ENCODE measurements at places on chromosomes 6 and 20.

DNA sequence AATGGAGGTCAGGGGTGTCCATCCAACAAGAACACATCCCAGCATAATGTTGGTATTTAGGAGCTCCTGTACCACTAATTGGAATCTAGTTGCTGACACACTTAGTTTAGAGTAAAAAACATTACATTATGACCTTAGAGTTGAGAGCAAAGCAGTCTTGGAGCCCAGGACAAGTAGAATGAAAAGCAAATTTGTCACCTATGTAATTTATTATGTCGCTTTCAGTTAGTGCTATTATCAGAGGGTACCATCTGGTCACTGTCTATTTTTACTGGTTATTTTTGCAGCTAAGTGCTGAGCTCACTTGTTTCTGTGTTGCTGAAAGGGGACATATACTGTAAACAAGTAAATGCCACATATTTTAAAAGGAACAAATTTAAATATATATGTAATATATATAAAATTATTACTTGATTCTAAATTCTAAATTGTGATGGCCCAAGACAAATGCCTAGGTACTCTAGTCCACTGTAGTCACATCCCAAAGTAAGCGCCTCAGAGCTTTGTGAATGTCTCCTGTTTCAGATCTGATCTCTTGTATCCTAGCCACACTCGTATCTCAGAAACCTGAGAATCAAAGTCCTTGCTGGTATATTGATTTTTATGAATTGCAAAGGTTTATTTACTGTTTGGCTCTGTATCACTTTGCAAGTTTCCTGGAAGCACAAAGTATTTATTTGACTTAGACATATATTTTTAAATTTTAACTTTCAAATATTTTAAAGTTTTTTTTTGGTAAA, 148.6 kb upstream of the MAN1A1 start:
- no peaks in the 10 kb centered on the region for H3K27me3 ChIP-seq
- H3K4me3 ChIP-seq, result no peak overlapping the region
- no peak for DNase-seq
- no peak overlapping the region for H3K27ac ChIP-seq
- H3K36me3 ChIP-seq, result no peaks in the 10 kb centered on the region

GRCh38 chr6:8539453-8539852, 104.1 kb upstream of the SLC35B3 start:
- no peaks in the 10 kb centered on the region for H3K4me1 ChIP-seq
- H3K36me3 ChIP-seq, result no peaks in the 10 kb centered on the region

DNA sequence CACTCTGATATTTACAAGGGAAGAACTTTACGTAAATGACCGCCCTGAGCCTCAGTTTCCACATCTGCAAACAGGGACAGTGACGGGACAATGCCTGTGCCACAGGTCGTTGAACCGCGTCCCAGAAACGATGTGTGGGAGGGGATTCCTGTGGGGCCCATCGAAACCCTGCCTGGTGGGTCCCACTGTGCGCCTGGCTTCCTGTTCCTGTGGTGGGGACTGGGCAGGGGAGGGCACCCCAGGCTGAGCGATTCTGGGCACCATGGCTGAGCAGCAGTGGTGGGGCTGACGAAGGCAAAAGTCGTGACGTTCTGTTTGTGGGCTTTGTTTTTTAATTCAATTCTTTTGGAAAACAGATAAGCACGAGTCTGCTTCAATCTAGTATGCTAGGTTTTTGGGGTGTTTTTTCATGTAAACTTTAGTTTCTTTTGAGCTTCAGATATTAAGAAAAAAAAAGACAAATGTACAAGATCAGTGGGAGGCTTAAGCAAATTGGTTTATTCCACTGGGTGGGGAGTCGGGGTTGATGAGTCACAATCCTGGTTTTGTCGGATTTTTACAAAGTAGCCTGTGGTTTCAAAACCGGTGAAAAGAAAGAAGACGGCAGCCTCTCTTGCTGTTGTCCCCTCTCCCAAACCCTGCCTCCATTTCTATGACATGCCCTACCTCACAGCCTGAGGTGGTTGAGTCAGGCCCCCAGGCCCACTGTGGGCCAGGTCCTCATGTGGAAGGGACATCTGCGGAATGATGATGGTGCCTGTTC, 40.4 kb downstream of the GNAS-AS1 start:
- no peaks in the 10 kb centered on the region for H3K4me1 ChIP-seq
- H3K27ac ChIP-seq, result no peak overlapping the region
- peaks cover 5% of the 10 kb centered on the region for H3K27me3 ChIP-seq
- H3K36me3 ChIP-seq, result no peaks in the 10 kb centered on the region
- no peak for DNase-seq
- no peak overlapping the region for H3K4me3 ChIP-seq

DNA sequence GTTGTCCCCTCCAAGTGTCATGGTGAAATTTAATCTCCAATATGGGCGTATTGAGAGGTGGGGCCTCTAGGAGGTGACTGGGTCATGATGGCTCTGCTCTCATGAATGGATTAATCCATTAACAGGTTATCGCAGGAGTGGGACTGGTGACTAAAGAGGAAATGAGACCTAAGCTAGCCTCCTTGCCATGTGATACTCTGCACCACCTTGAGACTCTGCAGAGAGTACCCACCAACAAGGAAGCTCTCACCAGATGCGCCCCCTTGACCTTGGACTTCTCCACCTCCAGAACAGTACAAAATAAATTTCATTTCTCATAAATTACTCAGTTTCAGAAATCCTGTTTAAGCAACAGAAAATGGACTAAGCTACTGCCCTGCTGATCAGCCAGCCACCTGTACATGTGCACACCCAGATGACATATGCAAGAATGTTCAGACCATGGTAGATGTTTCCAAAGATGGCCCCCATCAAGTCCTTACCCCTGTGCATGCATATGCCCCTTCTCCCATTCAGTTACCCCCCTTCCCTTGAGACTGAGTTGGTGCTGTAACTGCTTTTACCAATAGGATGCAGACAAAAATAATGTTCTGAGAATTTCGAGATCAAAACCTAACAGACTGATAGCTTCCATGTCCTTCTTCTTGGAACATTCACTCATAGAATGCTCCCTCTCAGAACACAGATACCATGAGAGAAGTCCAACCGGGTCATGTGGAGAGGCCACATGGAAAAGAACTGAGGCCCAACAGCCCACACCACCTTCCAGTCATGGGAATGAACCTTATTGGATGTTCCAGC, 28.4 kb downstream of the MAP3K5 start:
- no peak overlapping the region for H3K4me3 ChIP-seq
- peaks cover 8% of the 10 kb centered on the region for H3K4me1 ChIP-seq
- no peaks in the 10 kb centered on the region for H3K36me3 ChIP-seq
- no peak for DNase-seq

GRCh38 chr6:53501432-53501831, 43.5 kb downstream of the GCLC start:
- H3K27ac ChIP-seq, result no peak overlapping the region
- H3K27me3 ChIP-seq, result no peaks in the 10 kb centered on the region
- H3K36me3 ChIP-seq, result peaks cover 17% of the 10 kb centered on the region
- no peak overlapping the region for H3K4me3 ChIP-seq
- no peak for DNase-seq

- no peaks in the 10 kb centered on the region for H3K27me3 ChIP-seq
- H3K27ac ChIP-seq, result no peak overlapping the region
- peaks cover 6% of the 10 kb centered on the region for H3K4me1 ChIP-seq
- no peak for DNase-seq
Observed at GRCh38 chr6:22053391-22053997, 243.3 kb downstream of the PRL start.

GRCh38 chr6:14540276-14540675, 422.7 kb downstream of the CD83 start:
- H3K36me3 ChIP-seq, result no peaks in the 10 kb centered on the region
- no peaks in the 10 kb centered on the region for H3K27me3 ChIP-seq
- no peak overlapping the region for H3K27ac ChIP-seq
- H3K4me1 ChIP-seq, result no peaks in the 10 kb centered on the region
- DNase-seq, result no peak

- H3K27ac ChIP-seq, result no peak overlapping the region
- no peaks in the 10 kb centered on the region for H3K36me3 ChIP-seq
- no peak for DNase-seq
- no peaks in the 10 kb centered on the region for H3K4me1 ChIP-seq
- peaks cover 3% of the 10 kb centered on the region for H3K27me3 ChIP-seq
- H3K4me3 ChIP-seq, result no peak overlapping the region
Observed at GRCh38 chr20:17870086-17870740, 98.4 kb downstream of the SNX5 start.

- no peaks in the 10 kb centered on the region for H3K36me3 ChIP-seq
- no peak overlapping the region for H3K4me3 ChIP-seq
- no peak overlapping the region for H3K27ac ChIP-seq
- DNase-seq, result no peak
Observed at GRCh38 chr6:137717074-137718073, 149.7 kb upstream of the TNFAIP3 start.

DNA sequence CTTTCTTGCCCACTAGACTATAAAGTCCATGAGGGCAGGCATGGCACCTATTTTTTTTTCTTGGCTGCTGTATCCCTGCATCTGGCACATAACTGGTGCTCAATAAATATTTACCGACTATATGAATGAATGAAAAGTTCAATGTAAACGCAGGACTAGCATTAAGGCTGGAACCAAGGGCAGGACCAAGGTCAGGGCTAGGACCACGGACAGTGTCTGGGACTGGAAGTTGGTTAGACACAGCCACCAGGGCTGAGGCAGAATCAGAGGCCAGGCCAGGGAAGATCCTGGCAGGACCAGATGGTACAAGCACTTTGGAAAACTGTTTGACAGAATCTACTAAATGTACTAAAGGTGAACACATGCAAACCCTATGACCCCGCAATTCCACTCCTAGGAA, 3.7 kb downstream of the TNXB start:
- H3K36me3 ChIP-seq, result no peaks in the 10 kb centered on the region
- no peak overlapping the region for H3K4me3 ChIP-seq
- no peak overlapping the region for H3K27ac ChIP-seq
- H3K4me1 ChIP-seq, result peaks cover 17% of the 10 kb centered on the region
- peak; percentile 40 for DNase-seq
- H3K27me3 ChIP-seq, result peaks cover 11% of the 10 kb centered on the region

GRCh38 chr6:127959869-127960268, 59.0 kb upstream of the THEMIS start:
- no peak for DNase-seq
- H3K4me3 ChIP-seq, result no peak overlapping the region
- no peaks in the 10 kb centered on the region for H3K4me1 ChIP-seq

GRCh38 chr6:132300323-132300949, 100.8 kb downstream of the MOXD1 start:
- no peak overlapping the region for H3K27ac ChIP-seq
- no peaks in the 10 kb centered on the region for H3K36me3 ChIP-seq
- H3K27me3 ChIP-seq, result no peaks in the 10 kb centered on the region
- DNase-seq, result peak; percentile 28

- DNase-seq, result no peak
- H3K36me3 ChIP-seq, result peaks cover 8% of the 10 kb centered on the region
- no peak overlapping the region for H3K4me3 ChIP-seq
- H3K4me1 ChIP-seq, result peaks cover 31% of the 10 kb centered on the region
- H3K27ac ChIP-seq, result no peak overlapping the region
- H3K27me3 ChIP-seq, result peaks cover 2% of the 10 kb centered on the region
Observed at GRCh38 chr20:46400253-46400652, 6.2 kb downstream of the ELMO2 start.

GRCh38 chr6:152557502-152557901, 79.7 kb downstream of the SYNE1 start:
- no peaks in the 10 kb centered on the region for H3K4me1 ChIP-seq
- DNase-seq, result no peak
- H3K36me3 ChIP-seq, result no peaks in the 10 kb centered on the region
- no peaks in the 10 kb centered on the region for H3K27me3 ChIP-seq

- H3K27ac ChIP-seq, result no peak overlapping the region
- DNase-seq, result no peak
- H3K36me3 ChIP-seq, result no peaks in the 10 kb centered on the region
- no peak overlapping the region for H3K4me3 ChIP-seq
- H3K27me3 ChIP-seq, result no peaks in the 10 kb centered on the region
Observed at GRCh38 chr20:13422637-13423036, 201.6 kb downstream of the ISM1 start.

- no peak overlapping the region for H3K27ac ChIP-seq
- no peak overlapping the region for H3K4me3 ChIP-seq
- no peak for DNase-seq
- H3K36me3 ChIP-seq, result peaks cover 32% of the 10 kb centered on the region
Observed at GRCh38 chr20:37734228-37734985, 40.6 kb downstream of the CTNNBL1 start.

DNA sequence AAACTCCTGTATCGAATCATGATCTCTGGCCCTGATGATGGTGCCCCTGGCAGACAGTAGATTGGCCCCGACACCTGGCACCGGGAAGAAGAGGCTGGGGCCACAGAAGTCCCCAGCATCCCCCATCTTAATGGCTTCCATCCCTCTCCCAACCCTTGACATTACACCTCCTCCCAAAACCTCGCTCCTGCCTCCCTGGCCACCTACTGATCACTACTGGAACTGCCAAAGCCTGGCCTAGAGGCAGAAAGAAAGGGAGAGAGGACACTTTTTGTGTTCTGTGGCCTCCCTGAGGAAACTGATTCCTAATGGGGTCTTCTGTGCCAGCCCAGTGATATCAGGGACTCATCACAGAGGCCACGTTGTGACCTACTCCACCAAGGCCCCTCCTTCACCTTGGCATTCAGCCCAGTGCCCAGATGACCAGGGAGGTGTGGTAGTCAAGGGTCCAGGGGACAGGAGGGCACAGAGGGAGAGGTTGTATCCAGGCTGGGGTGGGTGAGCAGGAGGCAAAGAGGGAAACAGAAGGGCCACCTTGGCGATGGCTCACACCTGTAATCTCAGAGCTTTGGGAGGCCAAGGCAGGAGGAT, 6.1 kb downstream of the C20orf173 start:
- peak; percentile 59 for DNase-seq
- H3K27me3 ChIP-seq, result no peaks in the 10 kb centered on the region
- H3K4me3 ChIP-seq, result no peak overlapping the region
- no peaks in the 10 kb centered on the region for H3K36me3 ChIP-seq
- no peaks in the 10 kb centered on the region for H3K4me1 ChIP-seq
- no peak overlapping the region for H3K27ac ChIP-seq

DNA sequence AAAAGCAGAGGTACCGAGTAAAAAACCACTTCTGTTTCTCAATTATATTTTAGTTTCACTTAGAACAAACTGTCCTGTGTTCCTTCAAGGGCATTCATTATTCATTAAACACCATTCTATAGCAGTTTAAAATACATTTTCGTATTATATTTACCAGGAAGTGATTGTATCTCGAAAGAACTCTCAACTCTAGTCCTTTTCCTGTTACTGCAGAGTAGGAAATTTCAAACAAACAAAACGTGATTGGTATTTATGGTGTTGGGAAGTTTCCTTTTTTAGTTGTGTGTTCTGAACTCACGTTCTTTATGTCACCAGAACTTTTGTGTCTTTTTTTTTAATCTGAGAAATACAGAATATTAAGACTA, 139.5 kb upstream of the BTBD3 start:
- H3K36me3 ChIP-seq, result no peaks in the 10 kb centered on the region
- peaks cover 13% of the 10 kb centered on the region for H3K4me1 ChIP-seq
- no peak overlapping the region for H3K4me3 ChIP-seq
- DNase-seq, result no peak
- H3K27me3 ChIP-seq, result no peaks in the 10 kb centered on the region
